ENCODE measurements at places on chromosomes 12 and 14.

- peak; percentile 56 for DNase-seq
These were observed 117.2 kb downstream of the SAMD4A start for GRCh38 chr14:54683882-54684794.

- no peak for DNase-seq
These were observed 120.1 kb downstream of the ZFP36L1 start for GRCh38 chr14:68672609-68673285.

DNA sequence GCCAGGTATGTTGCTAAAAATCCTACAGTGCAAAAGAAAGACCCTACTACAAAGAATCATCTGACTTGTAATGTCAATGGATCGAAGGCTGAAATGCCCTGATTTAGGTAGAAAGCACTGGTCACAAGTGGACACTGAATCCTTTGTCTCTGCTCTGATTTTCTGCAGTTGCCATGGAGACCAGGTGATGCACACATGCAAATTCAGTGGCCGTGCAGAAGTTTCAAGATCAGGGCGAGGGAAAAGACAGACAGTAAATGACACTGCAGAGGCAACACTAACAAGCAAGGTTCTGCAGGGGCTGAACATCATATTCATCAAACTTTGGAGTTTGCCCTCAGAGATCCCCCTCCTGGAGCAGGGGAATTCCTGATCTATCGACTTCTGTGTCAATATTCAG is 370.3 kb upstream of the TMEM132C start:
- no peak for DNase-seq

DNA sequence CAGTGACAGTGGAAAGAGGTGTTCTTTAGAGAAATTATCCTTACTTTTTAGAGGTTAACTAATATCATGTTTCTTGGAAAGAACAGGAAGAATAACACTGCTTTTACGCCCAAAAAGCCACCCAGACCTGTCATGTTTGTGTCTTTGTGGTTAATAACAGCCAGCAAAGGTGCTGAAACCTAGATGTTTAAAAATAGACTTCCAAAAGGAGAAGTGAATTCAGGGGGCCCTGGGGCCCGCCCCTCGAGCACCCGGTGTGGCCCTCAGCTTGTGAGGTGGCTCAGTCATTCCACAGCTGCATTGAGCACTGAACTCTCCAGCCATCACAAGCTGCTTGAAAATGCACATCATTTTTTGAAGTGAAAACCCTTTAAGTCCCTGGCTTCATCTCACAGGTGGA is 20.8 kb upstream of the AMN start:
- DNase-seq, result no peak

DNA sequence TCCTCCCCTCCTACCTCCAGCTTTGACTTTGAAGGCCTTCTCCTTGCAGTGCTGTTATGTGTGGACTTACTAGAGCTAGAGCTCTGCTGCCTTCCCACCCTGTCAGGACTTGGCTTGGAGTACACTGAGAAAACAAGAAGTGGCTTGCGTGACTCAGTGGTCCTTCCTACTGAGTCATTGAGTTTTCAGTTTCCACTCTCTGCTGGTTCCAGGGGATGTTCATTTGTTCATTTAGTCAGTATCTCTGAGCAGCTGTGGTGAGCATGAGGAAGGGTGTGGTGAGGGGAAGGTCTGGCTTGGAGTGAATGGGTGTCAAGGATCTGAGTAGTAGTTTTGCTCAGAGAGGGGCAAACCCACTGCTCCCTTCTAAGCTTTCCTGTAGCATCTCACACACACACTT is 17.2 kb upstream of the ELK3 start:
- DNase-seq, result no peak

GRCh38 chr14:32075672-32076277 is 1.3 kb upstream of the ARHGAP5 start:
- peak; percentile 15 for DNase-seq

GRCh38 chr12:131137836-131138637 is 184.3 kb downstream of the ADGRD1 start:
- DNase-seq, result peak; percentile 34

- DNase-seq, result no peak
These were observed 7.5 kb upstream of the KRT1 start for GRCh38 chr12:52687497-52688385.

- DNase-seq, result no peak
These were observed 21.5 kb downstream of the GNPNAT1 start for GRCh38 chr14:52769887-52770286.

DNA sequence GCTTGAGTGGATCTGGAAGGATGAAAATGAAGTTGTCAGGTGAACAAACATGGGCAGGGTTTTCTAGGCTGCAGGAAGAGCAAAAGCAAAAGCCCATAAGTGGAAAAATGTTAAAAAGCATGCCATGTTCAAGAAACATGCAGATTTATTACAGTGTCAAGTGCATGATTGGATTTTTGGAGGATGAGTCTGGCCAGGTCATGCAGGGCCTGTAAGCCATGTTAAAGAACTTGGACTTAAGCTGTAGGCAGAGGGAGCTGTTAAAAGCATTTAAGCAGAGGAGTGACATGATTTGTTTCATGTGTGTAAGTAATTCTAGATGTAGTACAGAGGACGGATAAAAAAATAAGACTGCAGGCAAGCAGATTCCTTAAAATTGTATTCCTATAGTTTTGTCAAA is 16.3 kb upstream of the SINHCAF start:
- DNase-seq, result no peak

- no peak for DNase-seq
These were observed 562.8 kb downstream of the GALC start for GRCh38 chr14:87430214-87430613.

GRCh38 chr12:131828671-131829355 is 620 bp downstream of the MMP17 start:
- no peak for DNase-seq

DNA sequence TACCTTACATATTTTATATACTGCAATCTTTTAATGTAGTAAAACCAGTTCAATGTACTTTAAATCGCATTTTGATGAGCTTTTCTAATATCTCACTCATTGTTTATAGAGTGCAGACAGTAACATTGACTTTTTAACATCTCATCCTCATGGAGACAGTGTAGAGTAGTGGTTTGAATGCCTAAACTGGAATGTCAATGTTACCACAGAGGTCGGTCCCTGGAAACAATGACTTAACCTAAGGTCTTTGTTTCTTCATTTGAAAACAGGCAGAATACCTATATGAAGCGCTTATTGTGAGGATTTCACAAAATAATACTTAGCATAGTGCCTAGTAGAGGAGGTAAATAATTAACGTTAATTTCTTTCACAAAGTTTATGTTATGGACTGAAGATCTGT is 5.0 kb downstream of the CDK17 start:
- no peak for DNase-seq

DNA sequence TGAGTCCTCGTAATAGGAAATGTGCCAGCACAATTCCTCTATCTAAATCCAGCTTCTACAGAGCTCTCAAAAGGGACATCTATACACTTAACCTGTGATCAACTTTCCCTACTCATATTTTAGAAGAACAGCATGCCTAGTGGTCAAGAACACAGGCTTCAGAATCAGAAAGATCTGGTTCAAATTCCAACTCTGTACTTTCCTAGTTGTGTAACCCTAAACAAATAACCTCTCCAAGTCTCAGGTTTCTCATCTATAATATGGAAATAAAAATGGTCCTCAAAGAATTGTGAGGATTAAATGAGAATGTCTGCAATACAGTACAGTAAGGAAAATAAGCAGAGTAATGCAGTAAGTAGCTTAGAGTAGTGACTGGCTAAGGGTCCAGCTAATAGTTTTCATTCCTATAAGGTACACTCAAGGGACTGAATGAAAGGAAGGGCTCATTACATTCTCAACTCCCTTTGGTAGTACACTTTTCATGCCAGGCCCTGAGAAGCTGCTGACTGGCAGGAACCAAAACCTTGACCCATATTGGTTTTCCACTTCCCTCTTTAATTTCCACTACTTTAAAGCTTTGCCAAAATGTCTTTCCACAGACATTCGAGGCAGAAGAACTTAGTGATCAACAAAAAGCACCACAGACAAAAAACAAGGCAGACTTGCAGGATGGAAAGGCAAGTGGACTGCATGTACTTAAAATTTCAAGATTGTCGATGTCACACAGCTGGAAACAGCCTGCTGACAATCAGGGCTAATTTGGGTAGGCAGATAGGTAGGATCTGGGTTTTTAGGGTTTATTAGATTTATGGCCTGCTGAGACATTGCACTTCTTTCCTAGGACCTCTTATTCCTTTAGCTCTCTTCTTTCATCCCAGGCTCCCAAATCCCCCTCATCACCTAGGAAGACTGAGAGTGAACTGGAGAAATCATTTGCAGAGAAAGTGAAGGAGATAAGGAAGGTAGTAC is 4.3 kb downstream of the CCDC196 start:
- DNase-seq, result no peak

DNA sequence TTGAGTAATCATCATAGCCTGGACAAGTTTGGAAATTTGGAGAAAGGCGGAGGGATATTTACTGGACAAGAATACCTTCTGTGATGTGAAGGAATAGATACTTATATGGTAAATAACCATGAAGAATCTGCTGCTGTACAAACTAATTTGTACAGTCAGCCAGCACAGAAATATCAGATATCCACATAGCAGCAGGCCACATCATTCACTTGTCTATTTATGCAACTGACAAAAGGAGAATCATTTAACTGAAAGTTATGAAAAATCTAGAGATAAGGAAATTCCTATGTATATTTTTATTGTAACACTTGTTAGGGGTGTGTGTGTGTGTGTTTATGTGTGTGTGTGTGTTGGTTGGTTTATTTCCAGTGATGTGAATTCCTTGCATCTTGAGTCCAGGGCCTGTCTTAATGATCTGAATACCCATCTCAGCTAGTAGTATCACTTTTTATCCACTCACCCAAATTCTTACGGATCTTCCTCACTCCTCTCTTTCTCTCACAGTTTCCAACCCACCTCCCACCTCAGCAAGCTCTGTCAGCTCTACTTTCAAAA is 10.5 kb upstream of the LRIG3 start:
- DNase-seq, result no peak

DNA sequence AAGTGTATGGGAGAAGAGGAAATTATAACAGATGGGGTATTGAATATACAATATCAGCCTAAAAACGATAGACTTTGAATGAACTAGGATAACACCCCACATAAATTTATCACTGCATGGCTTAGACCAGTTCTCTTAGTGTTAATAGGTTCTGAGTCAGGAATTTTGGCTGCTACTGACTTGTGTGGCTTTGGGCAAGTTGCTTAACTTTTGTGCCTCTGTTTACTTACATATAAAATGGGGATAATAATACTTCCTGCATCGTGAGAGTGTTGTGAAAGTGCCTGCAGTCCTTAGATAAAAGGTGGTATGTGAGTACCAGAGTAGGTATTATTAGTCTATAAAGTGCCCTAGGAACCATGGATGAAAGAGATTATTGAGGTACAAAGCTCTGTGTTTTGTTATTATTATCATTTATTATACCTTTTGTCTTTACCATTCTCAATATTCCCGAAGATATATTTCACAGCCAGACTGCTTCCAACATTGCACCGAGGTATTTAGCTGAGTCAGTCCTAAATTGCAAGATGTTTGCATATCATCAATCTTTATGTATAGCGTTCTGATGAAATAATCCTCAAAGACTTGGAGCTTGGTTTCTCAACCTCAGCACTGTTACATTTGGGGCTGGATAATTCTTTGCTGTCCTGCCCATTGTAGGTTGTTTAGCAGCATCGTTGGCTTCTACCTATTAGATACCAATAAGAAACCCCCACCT is 2.3 kb upstream of the PAWR start:
- no peak for DNase-seq

DNA sequence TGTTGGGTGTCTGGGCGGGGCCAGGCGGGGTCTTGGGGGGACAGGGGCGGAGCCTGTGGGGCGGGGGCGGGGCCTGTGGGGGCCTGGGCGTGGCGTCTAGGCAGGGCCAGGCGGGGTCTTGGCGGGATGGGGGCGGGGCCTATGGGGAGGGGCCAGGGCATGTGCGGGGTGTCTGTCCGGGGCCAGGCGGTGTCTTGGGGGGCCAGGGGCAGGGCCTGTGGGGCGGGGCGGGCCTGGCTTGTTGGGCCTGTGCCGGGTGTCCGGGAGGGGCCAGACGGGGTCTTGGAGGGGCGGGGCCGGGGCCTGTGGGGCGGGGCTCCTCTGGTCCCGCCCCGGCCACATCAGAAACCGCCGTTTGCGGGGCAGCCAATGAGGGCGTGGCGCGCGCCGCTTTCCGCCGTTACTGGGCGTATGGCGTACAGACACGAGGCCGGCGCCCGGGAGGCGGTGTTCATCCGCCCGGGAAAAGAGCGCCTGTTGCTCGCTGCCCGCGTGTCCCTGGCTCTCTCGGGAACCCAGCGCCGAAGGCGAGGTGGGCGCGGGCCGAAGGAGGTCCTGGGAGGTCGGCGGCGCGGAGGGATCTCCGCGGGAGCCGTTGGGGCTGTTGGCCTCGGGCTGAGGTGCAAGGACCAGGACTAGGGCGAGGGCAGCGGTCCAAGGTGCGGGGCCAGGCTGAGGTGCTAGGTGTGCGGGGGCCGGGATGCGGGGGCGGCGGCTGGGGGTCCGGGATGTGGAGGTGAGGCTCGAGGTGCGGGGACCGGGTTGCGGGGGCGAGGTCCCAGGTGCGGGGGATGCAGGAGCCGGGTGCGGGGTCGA is at the start of gene PIWIL1:
Gene PIWIL1 (plus strand): TSS at position 400 of the 816 bp plus-strand sequence. CDS start 4,705 bp downstream, outside the sequence.
- no peak for DNase-seq

GRCh38 chr12:56922031-56922430 is 12.2 kb downstream of the SDR9C7 start:
- DNase-seq, result no peak

- no peak for DNase-seq
These were observed 1750.7 kb upstream of the FLRT2 start for GRCh38 chr14:83779266-83779665.

- peak; percentile 32 for DNase-seq
These were observed 11.9 kb downstream of the CFAP54 start for GRCh38 chr12:96501133-96501761.

DNA sequence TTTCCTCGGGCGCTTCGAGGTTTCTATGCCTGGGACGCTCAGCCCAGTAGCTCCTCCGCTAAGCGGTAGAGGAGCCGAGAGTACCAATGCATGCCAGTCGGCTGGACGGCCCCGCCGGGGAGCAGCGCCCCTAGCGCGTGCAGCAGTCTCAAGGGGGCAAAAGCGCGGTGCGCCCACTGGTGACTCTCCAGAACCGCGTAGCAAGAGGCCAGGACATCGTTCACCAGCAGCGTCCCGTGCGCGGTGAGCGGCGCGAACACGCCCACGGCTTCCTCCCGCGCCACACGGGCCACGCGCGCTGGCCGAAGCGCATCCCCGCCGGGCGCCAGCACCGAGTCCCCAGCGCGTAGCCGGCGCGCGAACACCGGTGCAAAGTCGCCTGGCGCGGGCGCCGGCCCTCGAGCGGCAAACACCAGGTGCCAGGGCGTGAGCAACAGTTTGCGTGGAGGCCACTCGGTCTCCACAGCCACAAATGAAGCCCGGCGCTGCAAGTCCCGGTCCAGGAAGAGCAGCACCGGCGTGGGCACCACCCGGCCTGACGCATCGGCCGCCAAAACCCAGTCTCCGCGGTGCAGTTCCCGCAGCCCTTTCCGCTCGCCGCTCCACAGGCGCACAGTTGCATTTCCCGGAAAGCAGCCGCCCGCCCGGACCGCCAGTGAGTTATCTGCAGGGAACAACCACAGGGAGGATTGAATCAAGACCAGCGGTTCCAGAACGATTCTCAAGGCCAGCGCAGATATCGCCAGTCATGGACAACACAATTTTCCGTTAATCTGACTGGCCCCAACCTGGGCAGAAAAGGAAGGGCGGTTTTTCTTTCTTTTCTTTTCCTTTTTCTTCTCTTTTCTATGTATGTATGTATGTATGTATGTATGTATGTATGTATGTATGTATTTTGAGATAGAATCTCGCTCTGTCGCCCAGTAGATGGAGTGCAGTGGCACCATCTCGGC is 4.5 kb downstream of the DHH start:
- DNase-seq, result peak; percentile 50

- no peak for DNase-seq
These were observed 161.2 kb downstream of the RERGL start for GRCh38 chr12:17928708-17929366.

All from heart left ventricle (tissue), 16 donors.